ENCODE measurements at places on chromosomes 1 and 21.

- DNase-seq = no peak
Measured at GRCh38 chr1:236938760-236939159, 65.5 kb downstream of the MT1HL1 start.

DNA sequence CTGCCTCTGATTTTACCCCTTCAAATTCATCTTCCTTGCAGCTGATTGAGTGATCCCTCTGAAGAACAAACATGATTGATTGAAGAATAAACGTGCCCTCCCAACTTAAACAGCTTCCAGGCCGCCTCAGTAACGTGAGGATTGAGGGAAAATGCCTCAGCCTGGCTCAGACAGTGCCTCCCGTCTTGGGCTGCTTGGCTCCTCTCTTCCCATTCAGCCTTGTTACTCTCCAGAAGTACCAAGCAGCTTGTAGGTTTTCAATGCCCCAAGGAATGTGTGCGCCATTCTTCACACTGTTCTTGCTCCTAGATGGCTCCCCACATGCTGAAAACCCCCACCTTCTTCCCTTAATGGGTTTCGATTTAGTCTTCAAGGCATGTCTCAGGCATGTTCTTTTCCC lies 51.8 kb downstream of the ST6GALNAC5 start:
- no peak for DNase-seq

- no peak for DNase-seq
Measured at GRCh38 chr1:115293899-115294298, 44.1 kb downstream of the NGF start.

DNA sequence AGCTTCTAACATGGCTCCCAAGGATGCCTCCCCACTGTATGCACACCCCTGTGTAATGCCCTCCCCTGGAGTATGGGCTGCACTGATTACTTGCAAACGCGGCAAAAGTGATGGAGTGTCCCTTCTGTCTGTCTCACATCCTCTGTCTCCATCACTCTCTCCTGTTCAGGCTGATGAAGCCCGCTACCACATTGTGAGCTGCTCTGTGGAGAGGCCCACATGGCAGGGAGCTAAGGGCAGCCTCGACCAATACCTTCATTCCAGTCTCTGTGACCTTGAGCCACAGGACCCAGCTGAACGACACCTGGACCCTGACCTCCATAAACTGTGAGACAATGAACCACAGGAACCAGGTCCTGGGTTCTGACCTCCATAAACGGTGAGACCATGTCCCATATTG lies 154.1 kb upstream of the ETV3 start:
- no peak for DNase-seq

GRCh38 chr1:234526922-234527321 lies 47.9 kb upstream of the TARBP1 start:
- no peak for DNase-seq

- DNase-seq = peak; percentile 25
Measured at GRCh38 chr1:85027242-85027983, 20.9 kb downstream of the MCOLN3 start.

GRCh38 chr21:37226041-37226920 lies 40.9 kb downstream of the VPS26C start:
- DNase-seq = no peak

GRCh38 chr1:186102547-186103148 lies 272.4 kb downstream of the TPR start:
- no peak for DNase-seq

DNA sequence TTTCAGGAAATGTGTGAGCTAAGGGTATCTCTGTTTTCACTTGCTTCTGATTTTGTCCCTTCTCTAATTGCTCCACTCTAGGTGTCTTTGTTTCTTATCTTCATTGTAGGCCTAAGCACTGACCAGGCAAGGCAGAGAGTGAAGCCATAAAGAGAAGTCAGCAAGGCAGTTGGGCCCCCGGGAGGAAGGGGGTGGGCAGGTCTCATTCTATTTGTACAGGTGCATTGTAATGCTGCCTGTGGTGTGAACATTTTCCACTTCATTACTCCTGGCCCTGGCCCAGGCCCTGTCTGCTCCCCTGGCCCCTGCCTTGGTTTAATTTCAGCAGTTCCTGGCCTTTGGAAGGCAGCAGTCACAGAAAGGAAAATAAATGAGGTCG lies 86.4 kb upstream of the JUN start:
- no peak for DNase-seq

- no peak for DNase-seq
Measured at GRCh38 chr1:93516164-93516563, 68.2 kb downstream of the FNBP1L start.

- no peak for DNase-seq
Measured at GRCh38 chr1:7015022-7015421, 229.8 kb downstream of the CAMTA1 start.

GRCh38 chr1:6391951-6392808 lies 1.4 kb downstream of the ACOT7 start:
- DNase-seq = no peak

GRCh38 chr21:15010645-15011044 lies 54.2 kb downstream of the NRIP1 start:
- DNase-seq = no peak

DNA sequence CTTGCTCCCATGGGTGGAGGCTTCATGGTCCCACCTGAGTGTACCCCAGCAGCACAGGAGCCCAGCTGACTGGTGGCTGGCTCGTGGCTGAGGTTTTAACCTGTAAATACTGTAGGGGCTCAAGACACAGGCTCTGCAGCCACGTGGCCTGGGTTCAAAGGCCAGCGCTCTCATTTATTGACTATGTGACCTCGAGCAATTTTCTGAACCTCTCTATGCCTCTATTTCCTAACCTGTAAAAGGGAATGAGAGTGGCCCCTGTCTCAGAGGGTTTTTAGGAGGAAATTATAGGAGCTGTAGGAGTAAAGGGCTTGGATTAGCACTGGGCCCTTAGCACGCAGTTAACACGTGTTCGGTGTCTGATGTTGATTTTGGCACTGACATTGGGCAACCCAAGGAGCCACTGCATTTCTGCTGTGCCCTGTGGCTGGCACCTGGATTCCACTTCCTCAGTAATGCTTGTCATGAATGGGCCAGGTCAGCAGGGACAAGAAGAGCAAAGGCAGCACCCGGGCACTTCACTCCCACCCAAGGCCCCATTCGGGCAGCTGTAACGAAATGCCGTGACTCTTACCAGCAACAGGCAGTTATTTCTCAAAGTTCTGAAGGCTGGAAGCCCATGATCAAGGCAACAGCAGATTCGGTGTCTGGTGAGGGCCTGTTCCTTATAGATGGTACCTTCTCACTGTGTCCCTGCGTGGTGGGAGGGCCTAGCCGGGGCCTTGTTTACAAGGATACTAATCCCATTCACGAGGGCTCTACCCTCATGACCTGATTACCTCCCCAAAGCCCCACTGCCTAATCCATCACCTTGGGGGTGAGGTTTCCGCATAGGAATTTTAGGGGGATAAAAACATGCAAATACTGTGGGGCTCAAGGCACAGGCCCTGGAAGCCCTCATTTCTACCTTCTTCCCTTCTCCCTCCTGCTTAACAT lies 25.2 kb downstream of the ARHGEF10L start:
- no peak for DNase-seq

DNA sequence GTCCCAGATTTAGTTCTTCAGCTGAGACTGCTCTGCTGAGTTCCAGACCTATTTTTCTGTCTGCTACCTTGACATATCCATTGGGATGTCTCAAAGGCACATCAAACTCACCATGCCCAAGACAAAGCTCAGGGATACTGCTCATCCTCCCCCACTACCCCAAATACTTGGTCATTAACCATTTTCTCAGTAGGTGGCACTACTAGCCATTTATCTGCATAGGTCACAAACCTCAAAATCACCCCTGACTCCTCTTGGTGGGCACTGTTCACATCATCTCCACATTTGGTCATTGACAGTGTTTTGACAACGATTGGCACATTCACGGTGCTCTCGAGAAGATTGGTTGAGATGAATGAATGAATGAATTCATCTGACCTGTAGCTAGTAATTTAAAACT lies 32.1 kb downstream of the CACNA1S start:
- no peak for DNase-seq

DNA sequence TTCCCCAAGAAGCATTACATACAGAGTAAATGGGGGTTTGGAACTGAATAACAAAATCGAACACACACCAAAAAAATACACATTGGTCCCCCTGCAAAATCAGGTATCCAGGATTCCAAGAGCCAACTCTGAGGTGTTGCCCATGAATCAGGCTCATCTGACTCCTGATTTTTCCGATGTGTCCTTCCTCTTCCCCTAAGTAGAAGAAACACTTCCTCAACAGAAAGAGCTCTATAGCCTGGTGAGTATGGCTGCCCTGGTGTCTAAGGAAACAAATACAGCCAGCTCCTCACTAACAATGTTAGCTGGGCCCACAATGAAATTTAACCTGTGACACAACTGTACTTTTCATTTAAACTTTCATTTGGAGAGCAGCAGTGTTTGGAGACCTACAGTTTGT lies 33.6 kb downstream of the ERI3 start:
- DNase-seq = no peak

DNA sequence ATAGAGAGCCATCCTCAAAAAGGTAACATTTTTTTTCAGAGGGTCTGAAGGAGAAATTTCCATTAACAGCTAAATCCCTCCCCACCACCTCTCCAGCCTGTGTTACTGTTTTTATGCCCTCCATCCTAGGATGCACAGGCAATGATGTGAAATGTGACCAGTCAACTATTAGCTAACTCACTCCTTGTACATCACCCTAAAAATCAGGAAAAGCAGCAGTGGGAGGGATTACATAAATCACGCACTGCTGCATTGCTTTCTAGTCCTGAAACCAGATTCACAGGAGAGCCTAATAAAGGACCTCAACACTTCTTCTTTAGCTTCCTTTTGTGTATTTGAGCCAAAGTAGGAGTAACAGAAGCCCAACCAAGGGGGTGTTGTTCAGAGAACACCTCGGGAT lies 66.3 kb downstream of the LMO4 start:
- DNase-seq = no peak

GRCh38 chr1:53104289-53104913 lies 38.0 kb downstream of the SLC1A7 start:
- no peak for DNase-seq

GRCh38 chr1:54581621-54582035 lies 33.6 kb downstream of the ACOT11 start:
- no peak for DNase-seq

GRCh38 chr1:115649964-115650363 lies 8.2 kb downstream of the VANGL1 start:
- no peak for DNase-seq

- no peak for DNase-seq
Measured at GRCh38 chr1:168470901-168471431, 72.8 kb downstream of the XCL2 start.

DNA sequence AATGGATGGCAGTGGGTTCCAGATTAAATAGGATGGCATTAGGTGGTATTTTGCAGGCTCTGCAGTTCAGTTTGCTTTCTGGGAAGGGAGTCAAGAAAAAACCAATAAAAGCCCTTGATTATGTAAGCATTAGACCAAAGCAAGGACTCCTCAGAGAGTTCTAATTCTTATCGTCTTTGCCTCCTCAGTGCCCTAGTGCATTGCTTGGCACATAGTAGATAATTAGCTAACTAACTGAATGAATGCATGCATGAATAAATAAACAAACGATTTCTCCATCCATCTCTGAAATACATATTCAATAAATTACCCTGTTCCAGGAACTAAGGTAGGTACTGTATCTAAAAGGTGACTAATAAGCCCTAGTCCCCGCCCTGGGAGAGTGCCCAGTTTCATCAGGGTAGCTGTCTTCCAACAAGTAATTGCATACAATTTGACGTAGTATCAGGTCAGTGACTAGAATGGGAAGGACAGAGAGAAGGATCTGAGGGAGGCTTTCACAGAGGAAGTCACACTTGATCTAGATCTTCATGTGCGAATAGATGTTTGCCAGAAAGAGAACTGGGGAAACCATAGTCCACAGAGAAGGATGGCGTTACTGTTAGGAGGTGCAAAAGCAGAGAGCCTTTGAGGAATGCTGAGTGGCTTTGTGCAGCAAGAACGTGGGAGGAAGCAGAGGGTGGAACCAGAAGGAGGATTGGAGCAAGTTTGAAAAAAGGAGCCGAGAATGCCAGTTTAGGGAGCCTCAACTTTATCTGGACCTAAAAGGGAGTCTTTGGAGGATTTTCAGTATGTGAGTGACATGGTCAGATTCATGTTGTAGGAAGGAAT lies 111.4 kb downstream of the TBX19 start:
- DNase-seq = no peak

GRCh38 chr1:204548265-204548664 lies 32.1 kb downstream of the MDM4 start:
- no peak for DNase-seq

DNA sequence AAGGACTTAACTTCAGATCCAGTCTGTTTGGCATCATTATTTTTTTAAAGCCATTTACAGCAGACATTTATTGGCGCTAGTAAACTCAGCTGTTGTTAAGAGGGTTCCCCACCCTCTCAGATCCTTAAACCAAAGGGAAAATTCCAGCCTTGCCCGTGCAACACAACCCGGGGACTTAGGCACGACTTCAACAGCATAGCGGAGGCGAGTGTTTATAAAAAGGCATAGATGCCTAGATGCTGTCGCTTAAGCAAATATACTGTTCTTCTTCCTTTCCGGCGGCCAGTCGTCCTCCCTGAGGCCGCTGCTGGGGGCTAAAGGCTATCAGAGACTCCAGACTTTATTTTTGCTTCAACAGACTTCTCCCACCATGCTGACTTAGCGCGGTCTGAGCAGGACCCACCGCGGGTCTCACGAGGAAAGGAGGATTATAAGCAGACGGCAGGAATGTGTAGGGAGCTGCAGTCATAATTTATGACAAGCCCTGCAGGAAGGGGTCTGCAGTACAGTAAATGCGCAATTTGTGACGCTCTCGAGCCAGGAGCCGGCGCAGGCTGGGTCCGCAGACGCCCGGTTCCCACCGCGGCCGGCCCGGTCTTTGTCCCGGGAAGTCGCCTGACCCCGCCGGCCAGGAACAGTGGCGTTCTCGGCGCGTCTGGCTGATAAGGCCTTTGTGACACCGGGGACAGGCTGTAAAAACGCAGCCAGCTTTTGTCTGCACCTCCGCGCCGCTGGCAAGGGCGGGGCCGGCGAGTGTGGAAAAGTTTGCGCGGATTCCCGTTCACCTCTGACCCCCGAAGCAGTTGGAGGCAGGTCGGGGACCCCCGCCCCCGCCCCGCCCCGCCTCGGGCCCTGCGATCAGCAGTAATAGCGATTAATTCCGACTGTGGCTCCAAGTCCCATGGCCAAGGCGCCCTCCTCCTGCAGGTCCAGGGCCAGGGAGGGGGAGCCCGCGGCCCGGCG lies 61.2 kb upstream of the ARHGEF16 start:
- no peak for DNase-seq

DNA sequence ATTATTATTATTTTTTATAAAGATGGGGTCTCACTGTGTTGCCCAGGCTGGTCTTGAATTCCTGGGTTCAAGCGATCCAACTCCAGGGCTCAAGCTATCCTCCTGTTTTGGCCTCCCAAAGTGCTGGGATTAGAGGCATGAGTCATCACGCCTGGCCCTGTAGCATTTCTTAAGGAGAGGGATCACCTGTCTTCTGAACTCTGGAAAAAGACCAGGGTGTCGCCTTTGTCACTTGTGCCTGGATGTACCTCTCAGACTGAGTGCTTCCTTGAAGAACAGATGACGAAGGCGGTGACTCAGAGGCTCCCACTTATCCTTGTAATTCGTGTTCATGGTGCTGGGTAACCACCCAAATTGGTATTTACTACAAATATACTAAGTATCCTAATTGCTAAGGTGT lies 2.4 kb upstream of the CGN start:
- no peak for DNase-seq

- DNase-seq = no peak
Measured at GRCh38 chr1:210800756-210801155, 333.2 kb downstream of the KCNH1 start.

Measured in activated naive CD4-positive, alpha-beta T cell treated with anti-CD3 and anti-CD28 coated beads for 36 hours (primary cell).